ENCODE measurements at places on chromosomes 3 and 15.

- DNase-seq = no peak
Observed at GRCh38 chr3:933326-933725, 159.5 kb upstream of the CNTN6 start.

- no peak for DNase-seq
Observed at GRCh38 chr3:72969766-72970165, 26.8 kb upstream of the PPP4R2 start.

- DNase-seq = no peak
Observed at GRCh38 chr15:67937153-67937761, 97.4 kb upstream of the RNU6-1 start.

GRCh38 chr3:175186511-175186910 lies 327.4 kb downstream of the NAALADL2 start:
- no peak for DNase-seq

- no peak for DNase-seq
Observed at GRCh38 chr3:42498034-42498433, 4.4 kb upstream of the VIPR1 start.

DNA sequence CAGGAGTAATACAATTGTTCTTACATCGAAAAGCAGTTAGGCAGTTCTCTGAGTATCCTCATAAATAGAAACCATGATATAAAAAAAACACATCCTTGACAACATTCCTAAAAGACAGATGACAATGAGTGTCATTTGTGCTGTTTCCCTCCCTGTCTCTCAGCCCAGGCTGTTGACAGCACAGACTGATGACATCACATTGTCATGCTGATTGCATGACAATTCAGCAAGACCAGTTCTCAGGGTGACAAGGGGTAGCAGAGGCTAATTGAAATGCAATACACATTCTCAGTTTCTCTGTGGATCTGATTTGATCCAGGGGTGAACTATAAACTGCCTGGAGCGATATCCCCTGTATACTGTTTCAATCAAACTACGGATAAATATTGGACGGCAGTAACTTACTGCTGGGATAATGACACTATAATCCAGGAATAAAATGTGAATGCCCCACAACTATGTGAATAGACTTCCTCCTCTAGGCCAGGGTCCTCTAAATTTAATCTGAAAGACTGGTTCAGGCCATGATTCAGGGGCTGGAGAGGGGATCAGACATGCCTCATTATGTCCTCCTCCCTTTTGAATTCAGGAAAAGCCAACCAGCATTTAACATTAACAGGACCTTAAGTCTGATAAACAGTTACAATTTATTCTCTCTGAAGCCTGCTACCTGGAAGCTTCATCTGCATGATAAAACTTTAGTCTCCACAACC lies 16.7 kb upstream of the EIF1B start:
- no peak for DNase-seq

DNA sequence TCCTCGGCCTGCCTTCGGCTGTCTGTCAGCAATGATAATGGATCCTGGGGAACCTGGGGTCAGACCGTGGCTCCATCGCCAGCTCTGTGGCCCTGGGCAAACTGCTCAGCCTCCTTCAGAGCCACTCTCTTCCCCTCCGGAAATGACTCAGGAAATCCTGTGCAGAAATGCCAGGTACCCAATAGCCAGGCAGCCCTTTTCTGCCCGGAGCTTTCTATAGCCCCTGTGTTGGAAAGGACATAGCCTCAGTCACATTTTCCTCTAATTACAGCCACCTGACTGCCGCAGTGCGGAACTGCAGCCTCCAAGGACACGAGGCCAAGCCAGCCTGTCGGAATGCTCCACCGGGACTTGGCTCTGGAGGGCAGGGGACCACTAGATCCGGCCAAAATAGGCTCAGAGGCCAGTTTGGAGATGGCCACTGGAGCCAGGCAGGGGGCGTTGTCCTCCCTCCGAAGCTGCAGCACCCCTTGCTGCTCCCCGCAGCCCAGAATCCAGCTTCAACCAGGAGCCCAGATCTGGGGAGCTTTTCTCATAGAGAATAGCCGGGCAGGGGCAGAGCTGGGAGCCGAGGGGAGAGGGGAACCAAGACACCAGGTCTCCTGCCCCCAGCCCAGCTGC lies 11.6 kb upstream of the ZXDC start:
- DNase-seq = no peak

DNA sequence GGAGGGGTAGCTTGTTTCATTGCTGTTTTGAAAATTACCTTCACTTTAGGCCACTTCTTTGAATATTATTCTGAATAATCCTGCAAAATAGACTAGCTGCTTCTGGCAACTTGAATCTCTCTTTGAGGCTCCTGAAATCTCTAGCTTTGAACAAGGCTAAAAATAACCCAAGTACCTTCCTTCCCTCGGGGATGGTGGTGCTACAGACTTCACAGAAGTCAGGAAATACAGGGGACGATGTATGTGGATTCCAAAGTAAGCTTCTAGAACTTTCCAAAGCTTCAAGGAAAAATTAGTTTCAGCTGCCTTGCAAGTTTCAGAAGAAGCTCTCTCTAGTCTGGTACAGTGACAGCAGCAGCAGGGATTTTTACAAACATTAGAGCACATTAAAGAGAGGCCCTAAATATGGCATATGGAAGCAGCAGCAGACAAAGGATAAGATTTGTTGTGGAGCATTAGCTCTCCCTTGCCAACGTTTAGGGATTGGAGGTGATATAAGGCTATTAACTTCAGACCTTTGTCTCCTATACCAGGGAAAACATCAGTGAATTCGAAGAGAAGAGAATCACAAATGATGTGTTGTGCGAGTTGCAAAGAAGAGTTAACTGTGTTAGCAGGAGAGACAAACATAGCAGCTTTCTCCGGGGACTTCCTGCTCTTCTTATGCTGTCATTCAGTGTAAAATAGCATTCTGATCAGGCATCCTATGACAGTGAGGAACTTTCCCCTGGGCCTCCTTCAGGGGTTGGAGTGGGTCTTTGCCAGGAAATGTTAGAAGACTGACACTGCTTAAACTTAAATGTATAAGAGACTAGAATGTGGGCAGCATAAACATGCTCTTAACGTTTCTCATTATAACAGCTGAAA lies 783.0 kb upstream of the ARPP21 start:
- DNase-seq = no peak

- DNase-seq = no peak
Observed at GRCh38 chr3:128506754-128507153, 13.8 kb upstream of the GATA2 start.
